ENCODE measurements at places on chromosomes 16 and 17.

- no peaks in the 10 kb centered on the region for H3K36me3 ChIP-seq
- H3K4me3 ChIP-seq = no peak overlapping the region
- peaks cover 18% of the 10 kb centered on the region for H3K4me1 ChIP-seq
- H3K27me3 ChIP-seq = peaks cover 77% of the 10 kb centered on the region
These were observed 4.0 kb downstream of the CDH15 start for GRCh38 chr16:89175280-89176146.

GRCh38 chr17:47813512-47814031 is 8.0 kb downstream of the OSBPL7 start:
- H3K4me1 ChIP-seq = no peaks in the 10 kb centered on the region
- peaks cover 12% of the 10 kb centered on the region for H3K36me3 ChIP-seq
- no peak for DNase-seq
- H3K27me3 ChIP-seq = no peaks in the 10 kb centered on the region
- H3K4me3 ChIP-seq = no peak overlapping the region

DNA sequence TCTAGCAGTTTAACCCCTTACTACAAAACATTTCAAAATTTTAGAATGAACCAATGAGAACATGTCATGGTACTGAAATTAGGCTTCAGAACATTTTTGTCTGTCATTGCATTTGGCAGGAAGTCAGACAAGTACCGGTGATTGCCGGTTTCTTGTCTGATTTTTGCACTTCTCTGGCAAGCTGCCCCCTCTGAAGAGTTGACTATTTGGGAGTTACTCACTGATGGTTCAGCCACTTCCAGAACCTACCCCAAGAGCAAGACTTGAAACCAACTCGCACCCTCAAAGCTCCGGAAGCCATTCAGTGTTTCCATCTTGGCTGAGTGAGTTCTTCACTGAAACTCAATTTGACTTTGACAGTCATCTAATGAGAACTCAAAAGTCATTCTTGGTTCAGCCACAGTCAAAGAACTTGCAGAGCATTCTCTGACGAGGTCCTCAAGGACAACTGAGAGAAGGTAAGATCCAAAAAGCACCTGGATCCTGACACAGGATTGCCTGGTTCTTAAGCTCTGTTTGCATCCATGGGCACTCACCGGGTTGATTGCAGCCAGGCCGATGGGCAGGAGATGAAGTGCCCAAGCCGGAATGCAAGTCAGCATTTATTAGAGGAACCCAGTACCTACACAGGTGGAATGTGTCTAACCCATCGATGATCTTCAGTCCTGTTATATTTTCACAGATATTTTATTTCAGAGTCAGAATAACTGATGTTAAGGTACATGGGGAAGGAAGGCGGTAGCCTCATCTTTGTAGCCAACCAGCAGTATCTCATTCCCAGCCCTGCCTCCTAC is 93.6 kb downstream of the USP22 start:
- peaks cover 9% of the 10 kb centered on the region for H3K36me3 ChIP-seq
- no peaks in the 10 kb centered on the region for H3K27me3 ChIP-seq
- H3K4me1 ChIP-seq = no peaks in the 10 kb centered on the region
- no peak overlapping the region for H3K4me3 ChIP-seq
- no peak for DNase-seq

DNA sequence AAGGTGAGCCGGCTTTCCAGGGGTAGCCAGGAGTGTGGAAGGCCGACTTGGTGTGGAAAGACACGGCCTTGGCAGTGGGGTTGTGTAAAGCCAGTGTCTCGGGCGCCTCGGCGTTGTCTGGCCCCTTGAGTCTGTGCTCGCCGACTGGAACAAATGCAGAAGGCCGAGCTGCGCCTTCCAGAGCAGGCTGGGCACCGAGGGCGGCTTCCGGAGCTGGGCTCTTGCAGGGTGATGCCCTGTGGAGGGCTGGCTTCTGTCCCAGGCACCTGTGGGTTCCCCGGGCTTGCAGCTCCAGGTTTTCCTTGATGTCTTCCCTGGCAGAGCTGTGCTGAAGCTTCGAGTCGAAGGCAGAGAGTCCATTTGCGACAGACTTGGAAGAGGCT is 8.0 kb downstream of the ZNF750 start:
- H3K4me1 ChIP-seq = no peaks in the 10 kb centered on the region
- H3K36me3 ChIP-seq = peaks cover 77% of the 10 kb centered on the region
- DNase-seq = no peak
- no peak overlapping the region for H3K4me3 ChIP-seq
- no peak overlapping the region for H3K27ac ChIP-seq

DNA sequence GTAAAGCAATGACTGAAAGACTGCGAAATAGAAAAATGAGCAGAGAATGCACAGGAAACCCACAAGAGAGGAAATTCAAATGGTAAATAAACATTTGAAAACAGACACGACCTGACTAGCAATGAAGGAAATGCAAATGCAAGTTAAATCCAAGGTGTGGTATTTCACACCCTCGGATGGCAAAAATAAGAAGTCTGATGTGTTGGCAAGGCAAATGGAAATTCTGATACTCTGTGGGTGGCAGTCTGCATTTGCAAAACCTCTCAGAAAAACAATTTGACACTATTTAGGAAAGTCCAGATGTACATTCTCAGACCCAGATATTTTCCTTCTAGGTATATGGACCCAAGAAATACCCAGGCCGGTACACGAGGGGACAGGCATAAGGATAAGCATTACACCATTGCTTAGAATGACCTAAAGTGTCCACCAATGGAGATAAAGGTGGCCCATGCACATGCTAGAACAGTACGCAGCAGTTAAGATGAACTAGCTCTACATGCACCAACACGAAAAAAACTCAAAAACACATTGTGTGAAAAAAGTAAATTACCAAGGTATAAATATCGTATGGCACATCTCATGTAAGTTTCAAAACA is 116.7 kb downstream of the GAS7 start:
- no peaks in the 10 kb centered on the region for H3K27me3 ChIP-seq
- H3K27ac ChIP-seq = no peak overlapping the region
- DNase-seq = no peak
- H3K4me1 ChIP-seq = no peaks in the 10 kb centered on the region
- H3K4me3 ChIP-seq = no peak overlapping the region

DNA sequence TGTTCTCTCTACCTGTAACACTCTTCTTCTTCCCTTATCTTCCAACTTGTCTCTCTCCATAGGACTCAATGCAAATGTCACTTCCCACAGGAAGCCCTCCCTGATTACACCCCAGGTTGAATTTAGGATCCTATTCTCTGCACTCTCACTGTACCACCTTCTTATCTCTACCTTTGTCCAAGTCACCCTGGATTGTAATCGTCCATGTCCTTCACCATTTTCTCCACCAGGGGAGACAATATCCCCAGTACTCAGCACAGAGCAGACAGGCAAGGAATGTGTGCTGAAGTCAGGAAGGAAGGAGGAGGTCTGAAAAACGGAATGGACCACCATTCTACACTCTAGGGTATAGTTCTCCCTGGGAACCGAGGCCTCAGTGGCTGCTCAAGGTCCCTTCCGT is 14.2 kb downstream of the C16orf82 start:
- no peaks in the 10 kb centered on the region for H3K27me3 ChIP-seq
- peaks cover 5% of the 10 kb centered on the region for H3K4me1 ChIP-seq
- no peaks in the 10 kb centered on the region for H3K36me3 ChIP-seq
- no peak overlapping the region for H3K4me3 ChIP-seq

DNA sequence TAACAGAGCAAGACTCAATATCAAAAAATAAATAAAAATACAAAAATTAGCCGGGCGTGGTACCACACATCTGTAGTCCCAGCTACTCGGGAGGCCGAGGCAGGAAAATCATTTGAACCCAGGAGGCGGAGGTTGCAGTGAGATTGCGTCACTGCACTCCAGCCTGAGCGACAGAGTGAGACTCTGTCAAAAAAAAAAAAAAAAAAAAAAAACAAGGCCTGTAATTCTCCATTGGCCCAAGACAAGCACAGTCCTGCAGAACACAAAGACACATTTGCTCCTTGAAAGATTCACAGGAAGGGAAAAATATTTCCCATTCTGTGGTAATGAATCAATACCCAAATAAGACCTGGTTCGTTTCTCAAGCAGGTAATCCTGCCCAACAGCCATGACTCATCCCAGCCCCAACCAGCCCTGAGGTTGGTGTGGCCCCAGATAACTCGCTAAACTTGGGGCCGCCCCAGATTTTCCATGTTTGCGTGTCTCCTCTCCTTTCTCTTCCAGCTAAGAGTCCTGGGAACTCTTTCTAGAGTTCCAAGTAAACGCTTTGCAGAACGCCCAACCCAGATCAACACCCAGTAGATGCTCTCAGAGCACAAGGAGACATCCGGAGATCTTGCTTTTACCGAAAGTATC is 40.3 kb upstream of the SNN start:
- no peak overlapping the region for H3K27ac ChIP-seq
- H3K4me3 ChIP-seq = no peak overlapping the region
- no peaks in the 10 kb centered on the region for H3K27me3 ChIP-seq
- H3K4me1 ChIP-seq = peaks cover 9% of the 10 kb centered on the region

GRCh38 chr16:28875134-28876018 is 2.9 kb upstream of the ATP2A1 start:
- peak overlapping the region; percentile 16 for H3K4me3 ChIP-seq
- H3K36me3 ChIP-seq = peaks cover 42% of the 10 kb centered on the region
- DNase-seq = no peak
- H3K4me1 ChIP-seq = peaks cover 11% of the 10 kb centered on the region
- no peak overlapping the region for H3K27ac ChIP-seq
- no peaks in the 10 kb centered on the region for H3K27me3 ChIP-seq

GRCh38 chr17:48517478-48517877 is 13.3 kb downstream of the HOXB1 start:
- no peaks in the 10 kb centered on the region for H3K36me3 ChIP-seq
- no peak for DNase-seq
- H3K4me3 ChIP-seq = no peak overlapping the region
- H3K27me3 ChIP-seq = peaks cover 2% of the 10 kb centered on the region
- no peak overlapping the region for H3K27ac ChIP-seq

GRCh38 chr16:14399378-14400284 is 230.4 kb downstream of the PARN start:
- DNase-seq = no peak
- no peak overlapping the region for H3K27ac ChIP-seq
- H3K36me3 ChIP-seq = no peaks in the 10 kb centered on the region
- no peaks in the 10 kb centered on the region for H3K27me3 ChIP-seq
- no peak overlapping the region for H3K4me3 ChIP-seq
- H3K4me1 ChIP-seq = no peaks in the 10 kb centered on the region

DNA sequence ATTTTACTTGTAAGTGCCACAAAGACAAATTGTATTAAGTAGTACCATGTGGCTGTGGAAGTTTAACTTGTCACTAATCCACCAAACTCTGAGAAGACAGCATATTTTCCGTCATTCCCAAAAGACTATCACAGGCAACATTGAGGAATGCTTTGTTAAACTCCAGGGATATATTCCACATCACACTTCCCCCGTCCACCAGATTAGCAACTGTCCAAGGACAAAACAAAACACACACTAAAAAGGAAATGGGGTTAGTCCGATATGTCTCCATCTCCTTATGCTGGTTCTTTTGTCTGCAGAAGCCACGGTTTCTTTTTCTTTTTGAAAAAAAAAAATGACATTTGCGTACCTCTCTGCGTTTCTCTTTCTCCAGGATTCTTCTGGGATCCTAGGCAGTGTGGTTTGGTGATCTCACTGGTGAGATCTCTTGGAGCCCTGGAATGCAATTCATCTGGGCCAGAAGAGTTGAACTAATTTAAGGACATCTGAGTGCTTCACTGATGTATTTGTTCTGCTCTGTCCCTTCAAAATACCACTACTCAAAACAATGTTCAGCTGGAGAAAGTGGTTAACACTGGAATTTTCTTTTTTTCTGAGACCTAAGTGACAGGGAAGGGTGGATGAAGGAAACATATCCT is 40.6 kb downstream of the PRKCB start:
- H3K4me3 ChIP-seq = no peak overlapping the region
- DNase-seq = no peak
- H3K27me3 ChIP-seq = no peaks in the 10 kb centered on the region

- H3K36me3 ChIP-seq = no peaks in the 10 kb centered on the region
- H3K4me3 ChIP-seq = no peak overlapping the region
- no peaks in the 10 kb centered on the region for H3K27me3 ChIP-seq
- no peaks in the 10 kb centered on the region for H3K4me1 ChIP-seq
These were observed 197.3 kb upstream of the GOT2 start for GRCh38 chr16:58931436-58931835.

GRCh38 chr17:65548269-65548969 is 13.0 kb downstream of the AXIN2 start:
- no peak overlapping the region for H3K27ac ChIP-seq
- no peak for DNase-seq
- H3K27me3 ChIP-seq = peaks cover 7% of the 10 kb centered on the region
- no peak overlapping the region for H3K4me3 ChIP-seq
- peaks cover 83% of the 10 kb centered on the region for H3K36me3 ChIP-seq

DNA sequence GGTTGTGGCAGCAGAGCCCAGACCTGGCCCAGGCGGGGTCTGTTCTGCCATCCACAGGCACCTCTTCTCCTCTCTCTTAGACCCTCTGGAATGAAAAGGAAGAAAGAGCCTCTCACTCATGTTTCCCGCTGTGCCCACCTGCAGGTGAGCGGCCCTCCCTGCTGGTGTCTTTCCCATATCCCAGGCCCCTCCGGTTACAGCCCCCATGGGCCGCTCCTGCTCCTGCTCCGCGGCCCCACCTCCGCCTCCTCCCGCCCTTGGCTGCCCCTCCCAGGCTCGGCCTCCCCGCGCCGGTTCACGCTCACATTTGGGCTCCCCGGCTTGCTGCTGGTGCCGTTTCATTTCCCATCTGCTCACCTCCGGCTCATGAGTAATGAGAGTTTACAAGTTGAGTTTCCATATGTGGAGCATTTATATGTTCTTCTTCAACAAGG is 98.7 kb upstream of the SDK2 start:
- DNase-seq = no peak
- no peak overlapping the region for H3K27ac ChIP-seq
- H3K4me3 ChIP-seq = no peak overlapping the region
- peaks cover 2% of the 10 kb centered on the region for H3K4me1 ChIP-seq

- no peak overlapping the region for H3K4me3 ChIP-seq
- H3K27me3 ChIP-seq = no peaks in the 10 kb centered on the region
- H3K36me3 ChIP-seq = no peaks in the 10 kb centered on the region
- H3K4me1 ChIP-seq = no peaks in the 10 kb centered on the region
These were observed 56.5 kb downstream of the COPRS start for GRCh38 chr17:31802502-31802901.

DNA sequence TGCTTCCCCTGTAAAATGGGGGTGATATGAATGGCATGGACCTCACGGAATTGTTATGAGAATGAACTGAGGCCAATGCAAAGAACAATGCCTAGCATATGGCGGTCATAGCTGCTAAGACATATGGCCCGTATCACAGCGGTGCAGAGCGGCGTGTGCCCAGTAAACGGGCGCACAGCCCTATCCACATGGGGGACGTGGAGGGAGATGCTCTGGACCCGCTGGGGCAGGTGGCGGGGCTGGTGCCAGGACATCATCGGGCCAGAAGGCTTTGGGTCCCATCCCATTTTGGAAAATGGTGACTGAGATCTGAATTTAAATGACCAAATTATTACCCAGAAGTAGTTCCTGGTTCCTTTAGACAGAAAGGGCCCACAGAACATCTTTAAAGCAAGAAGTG is 18.5 kb upstream of the CPSF4L start:
- no peak overlapping the region for H3K27ac ChIP-seq
- DNase-seq = no peak
- H3K27me3 ChIP-seq = no peaks in the 10 kb centered on the region
- H3K4me3 ChIP-seq = no peak overlapping the region
- H3K36me3 ChIP-seq = peaks cover 6% of the 10 kb centered on the region
- H3K4me1 ChIP-seq = peaks cover 17% of the 10 kb centered on the region

GRCh38 chr17:82334622-82335394 is 1.2 kb upstream of the SECTM1 start:
- H3K27me3 ChIP-seq = peaks cover 16% of the 10 kb centered on the region
- H3K36me3 ChIP-seq = no peaks in the 10 kb centered on the region
- H3K4me1 ChIP-seq = peaks cover 23% of the 10 kb centered on the region
- no peak overlapping the region for H3K4me3 ChIP-seq

Measured in neuronal stem cell (in vitro differentiated cells).